ENCODE measurements at places on chromosomes 13 and 19.

- no peak for DNase-seq
These were observed 818.7 kb upstream of the GPC6 start for GRCh38 chr13:92407858-92408257.

- DNase-seq, result no peak
These were observed 1.3 kb downstream of the NAT14 start for GRCh38 chr19:55486043-55486970.

DNA sequence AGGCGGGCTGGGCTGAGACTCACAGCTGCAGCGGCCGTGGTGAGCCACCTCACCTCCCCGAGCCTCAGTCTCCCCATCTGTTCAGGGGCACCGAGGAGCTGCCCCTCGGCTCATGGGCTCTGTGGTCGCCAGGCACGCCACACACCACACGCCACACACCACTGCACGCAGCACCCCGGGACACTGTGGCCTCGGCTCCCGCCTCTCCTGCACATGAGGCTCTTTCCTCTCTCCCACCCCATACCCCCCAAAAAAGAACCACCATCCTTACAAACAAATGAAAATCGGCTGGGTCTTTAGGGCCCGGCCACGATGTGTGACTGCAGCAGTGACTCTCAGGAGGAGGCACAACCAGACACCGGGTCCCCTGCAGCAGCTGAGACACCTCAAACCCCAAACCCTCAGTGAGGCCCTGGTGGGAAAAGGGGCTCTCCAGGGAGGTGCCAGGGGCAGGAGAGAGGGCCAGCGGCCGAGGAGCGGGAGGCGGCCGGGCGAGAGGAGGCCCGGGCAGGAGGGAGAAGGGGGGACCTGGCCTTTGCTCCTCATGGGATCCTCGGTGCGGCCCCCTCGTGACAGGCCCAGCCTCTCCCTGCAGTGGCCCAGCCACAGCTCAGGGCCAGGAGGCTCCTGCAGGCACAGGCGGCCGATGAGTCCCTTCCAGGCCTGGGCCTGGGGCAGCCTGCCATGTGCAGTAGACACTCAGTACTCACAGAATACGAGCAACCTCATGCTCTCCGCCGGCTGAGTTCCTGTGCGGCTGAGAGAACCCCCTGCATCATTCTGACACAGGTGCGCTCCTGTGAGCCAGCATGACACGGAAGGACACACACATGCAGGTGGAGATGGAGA is 66.3 kb downstream of the RASA3 start:
- no peak for DNase-seq

DNA sequence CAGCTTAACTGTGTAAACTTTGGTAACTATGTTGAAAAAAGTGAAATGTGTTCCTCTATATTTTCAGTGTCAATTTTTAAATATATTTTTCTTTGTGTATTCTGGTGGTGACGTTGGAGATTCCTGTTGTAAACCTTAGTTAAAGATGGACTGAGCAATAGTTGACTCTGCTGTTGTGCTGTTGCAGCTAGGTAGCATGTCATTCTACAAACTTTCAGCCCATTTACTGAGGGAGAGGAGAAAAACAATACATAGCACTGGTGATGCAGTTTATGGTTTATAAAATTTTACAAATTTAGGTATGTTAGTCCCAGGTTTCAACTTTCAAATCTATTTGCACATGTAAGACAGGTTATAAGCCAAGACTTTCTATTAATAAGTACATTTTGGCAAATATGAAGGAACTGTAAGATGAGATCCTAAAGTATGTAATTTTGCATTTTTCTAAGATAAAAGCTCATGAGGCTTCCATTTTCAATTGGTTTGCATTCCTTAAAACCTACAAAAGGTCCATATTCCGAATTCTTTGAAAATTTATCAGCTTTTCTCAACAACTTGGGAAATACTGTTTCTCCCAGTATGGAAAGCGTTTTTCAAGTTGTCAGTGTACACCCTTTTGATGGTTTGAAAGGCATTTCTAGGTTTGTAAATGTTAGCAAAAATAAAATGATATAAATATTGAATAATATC is 1.5 kb downstream of the NDFIP2 start:
- no peak for DNase-seq

DNA sequence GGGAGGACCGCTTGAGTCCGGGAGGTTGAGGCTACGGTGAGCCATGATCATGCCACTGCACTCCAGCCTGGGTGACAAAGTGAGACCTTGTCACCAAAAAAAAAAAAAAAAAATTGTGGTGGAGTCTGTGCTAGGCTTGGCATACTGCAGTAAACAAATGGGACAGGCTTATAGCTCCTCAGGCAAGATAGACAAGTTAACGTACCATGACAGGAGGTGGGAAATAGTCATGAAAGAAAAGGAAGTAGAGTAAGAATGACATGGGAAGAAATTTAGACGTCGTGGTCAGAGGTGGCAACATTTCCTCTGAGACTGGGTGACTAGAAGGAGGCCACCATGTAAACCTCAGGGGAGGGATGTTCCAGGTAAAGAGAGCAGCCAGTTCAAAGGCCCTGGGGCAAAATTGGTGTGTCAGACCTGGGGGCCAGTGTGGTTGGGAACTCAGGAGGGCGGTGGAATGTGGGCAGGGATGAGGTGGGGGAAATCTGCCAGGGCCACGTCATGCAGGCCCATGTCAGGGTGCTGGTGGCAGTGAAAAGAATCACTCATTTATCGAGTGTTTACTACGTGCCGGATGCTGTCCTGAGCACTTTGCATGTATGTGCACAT is 5.6 kb downstream of the SNRPA start:
- no peak for DNase-seq

DNA sequence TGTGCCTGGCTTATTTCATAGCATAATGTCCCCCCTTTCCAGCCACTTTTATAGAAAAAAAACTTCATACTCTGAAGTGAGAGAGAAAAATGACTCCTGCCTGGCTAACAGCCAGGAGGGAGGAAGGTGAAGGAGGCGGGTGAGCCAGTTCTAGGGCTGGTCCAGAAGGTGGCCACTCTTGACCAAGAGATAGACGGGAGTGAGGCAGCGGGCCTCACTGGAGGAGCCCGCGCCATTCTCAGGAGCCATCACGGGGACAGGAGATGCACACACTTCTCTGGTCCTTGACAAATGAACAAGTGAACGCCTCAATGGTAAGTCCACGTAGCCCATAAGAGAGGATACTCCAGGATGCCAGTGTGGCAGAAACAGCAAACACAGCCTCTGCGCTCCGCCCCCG is 231.4 kb downstream of the UQCRFS1 start:
- DNase-seq, result no peak

DNA sequence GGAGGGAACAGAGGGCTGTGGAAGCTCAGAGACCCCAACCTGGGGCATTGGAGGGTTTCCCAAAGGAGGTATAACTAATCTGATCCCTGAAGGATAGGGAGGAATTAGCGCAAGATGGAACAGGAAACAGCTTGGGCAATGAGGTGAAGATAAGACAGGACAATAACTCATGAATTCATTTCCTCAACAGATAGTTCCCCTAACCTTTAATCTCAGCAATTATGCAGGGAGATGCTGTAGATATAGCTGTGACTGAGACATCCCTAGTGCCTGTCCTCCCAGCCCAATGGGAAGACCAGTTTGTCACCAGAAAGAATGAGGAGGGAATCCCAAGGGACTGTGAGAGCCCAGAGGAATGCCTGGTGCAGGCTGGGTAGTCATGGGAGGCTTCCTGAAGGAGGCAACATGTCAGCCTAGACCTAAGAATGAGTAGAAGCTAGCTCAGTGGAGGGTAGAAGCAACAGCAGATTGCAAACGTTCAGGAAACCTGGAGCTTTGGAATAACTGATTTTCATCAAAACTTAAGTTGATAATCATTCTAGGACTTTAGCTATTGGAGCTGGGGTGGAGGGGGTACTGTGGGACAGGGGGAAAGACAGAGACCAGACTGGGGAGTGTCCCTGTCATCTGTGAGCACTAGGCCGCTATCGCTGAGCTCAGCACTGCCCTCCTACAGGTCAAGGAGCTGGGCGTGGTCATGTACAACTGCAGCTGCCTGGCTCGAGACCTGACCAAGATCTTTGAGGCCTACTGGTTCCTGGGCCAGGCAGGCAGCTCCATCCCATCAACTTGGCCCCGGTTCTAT is 18.8 kb downstream of the HIPK4 start:
- no peak for DNase-seq

DNA sequence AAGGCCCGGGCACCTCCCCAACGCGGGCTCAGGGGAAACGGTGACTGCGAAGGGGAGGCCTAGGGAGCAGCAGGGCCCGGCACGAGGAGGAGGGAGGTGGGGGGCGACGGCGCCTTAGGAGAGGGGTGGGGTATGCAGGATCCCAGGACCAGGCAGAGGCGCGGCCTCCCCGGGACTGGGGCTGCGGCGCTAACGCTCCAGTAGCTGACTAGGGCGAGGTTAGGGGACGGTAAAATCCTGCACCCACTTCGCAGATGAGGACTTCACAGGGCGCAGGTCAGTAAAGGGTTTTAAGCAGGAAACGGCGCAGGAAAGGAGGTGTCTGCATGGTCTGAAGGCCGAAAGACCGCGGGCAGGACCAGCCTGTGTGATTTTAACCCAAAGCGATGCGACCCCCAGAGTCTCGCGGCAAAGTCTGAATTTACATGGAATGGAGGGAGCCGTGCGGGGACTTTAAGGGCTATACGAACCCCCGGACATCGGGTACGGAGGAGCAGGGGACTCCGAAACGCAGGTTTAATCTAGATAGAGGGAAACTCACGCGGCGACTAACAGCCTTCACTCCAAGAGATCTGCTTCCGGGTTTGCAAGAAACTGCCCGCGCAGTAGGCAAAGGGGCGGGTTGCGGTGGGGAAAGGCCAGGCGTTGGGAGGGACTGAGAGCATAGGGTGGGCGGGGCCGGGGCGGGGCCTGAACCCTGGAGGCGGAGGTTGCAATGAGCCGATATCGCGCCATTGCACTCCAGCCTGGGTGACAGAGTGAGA is at the start of gene ZNF665:
Gene ZNF665, minus strand, starts transcription at position 588 of the 764 bp plus-strand sequence. CDS start 10,460 bp downstream, outside the sequence.
- peak; percentile 89 for DNase-seq

- no peak for DNase-seq
These were observed 251.4 kb downstream of the VWA8 start for GRCh38 chr13:41709511-41709910.
